ENCODE measurements at places on chromosomes 13 and 19. TPM values are rescaled to one million over a fixed set of nuclear protein-coding genes. Genes with fewer than 3 reads are reported as not detected.

- no peak for DNase-seq
Observed at GRCh38 chr19:35773020-35773806, 2.2 kb upstream of the ARHGAP33 start.

GRCh38 chr13:110565296-110565695, 3.8 kb upstream of the RAB20 start:
- DNase-seq: no peak

DNA sequence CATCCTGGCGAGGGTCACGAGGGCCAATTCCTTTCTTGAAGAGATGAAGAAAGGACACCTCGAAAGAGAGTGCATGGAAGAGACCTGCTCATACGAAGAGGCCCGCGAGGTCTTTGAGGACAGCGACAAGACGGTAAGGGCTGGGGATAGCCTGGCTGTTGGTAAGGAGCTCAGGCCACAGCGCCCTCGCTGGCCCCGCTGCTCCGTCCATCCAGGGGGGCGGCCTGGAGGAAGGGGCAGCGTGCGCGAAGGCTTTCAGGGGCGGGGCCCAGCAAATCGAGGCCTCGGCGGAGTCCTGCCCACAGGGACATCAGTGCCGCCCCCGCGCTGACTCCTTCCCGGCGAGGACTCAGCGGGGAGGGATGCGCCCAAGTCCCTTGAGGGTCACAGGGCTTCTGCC, 6.9 kb downstream of the F10 start:
- DNase-seq: no peak

DNA sequence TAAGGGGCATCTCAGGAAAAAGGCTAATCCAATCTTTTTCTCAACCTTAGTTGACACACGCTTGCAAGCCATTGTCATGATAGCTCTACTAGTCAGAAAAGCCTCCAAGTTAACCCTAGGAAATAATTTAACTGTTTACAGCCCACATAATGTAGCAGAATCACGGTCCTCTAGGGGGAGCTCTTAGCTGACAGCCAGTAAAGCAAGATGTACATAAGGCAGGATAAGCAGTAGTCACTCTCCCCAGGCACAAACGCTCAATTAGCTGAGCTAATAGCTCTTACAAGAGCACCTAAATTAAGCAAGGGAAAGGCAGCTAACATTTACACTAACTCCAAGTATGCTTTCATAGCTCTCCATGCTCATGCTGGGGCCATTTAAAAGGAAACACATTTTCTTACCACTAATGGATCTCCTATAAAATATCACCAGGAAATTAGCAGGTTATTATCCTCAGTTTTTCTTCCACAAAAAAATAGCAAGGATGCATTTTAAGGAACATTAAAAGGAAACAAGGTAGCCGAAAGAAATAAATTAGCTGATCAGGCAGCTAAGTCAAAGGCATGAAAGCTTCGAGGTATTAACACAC, 33.7 kb upstream of the ZSCAN5A start:
- DNase-seq: peak; percentile 32

GRCh38 chr13:102122147-102122546, 279.7 kb downstream of the FGF14 start:
- no peak for DNase-seq

GRCh38 chr19:6057651-6058517, 52.4 kb downstream of the RFX2 start:
- DNase-seq: no peak

GRCh38 chr19:18304208-18304457, 18.7 kb downstream of the LSM4 start:
- peak; percentile 57 for DNase-seq

The GZMM gene
- total RNA-seq: 1.4 TPM

The SRRM5 gene
- 0.41 TPM for total RNA-seq

The TPTE2 gene
- not detected for total RNA-seq
